Right renal cortex interstitium (tissue), 3 donors: ENCODE measurements at places on chromosomes 6 and 20.

DNA sequence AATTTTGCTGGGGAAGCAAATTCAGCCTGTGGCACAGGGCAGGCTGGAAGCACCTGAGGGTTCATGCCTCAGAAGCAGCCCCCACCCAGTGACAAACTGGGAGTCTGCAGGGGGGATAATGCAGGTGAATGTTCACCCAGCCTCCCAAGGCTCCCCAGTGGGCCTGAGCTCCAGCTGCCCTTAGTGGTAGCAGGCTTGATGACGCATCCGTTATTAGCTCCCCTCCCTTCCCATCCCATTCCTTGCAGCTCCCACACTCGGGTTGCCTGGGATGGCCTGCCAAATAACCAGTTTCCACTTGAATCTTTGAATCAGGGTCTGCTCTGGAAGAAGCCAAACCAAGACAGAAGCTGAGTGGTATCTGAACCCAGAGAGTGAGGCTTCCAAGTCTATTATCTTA, 15.8 kb downstream of the KCNK15 start:
- no peak for DNase-seq

DNA sequence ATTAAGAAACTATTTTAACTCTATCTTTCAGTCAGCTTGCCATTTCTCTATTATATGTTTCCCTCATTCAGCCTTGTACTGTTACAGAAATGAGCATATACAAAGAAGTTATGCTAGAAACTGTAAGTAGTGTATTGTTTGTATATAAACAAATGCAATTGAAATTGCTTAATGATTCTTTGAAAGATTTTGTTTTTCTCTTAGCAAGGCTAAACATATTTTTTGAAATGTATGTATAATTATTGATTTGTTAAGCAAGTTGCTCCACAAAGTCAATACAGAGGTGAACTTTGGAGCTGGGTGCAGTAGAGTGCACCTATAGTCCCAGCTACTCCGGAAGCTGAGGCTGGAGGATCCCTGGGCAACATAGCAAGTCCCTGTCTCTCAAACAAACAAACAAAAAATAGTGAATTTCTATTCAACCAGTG, 253.6 kb downstream of the RNGTT start:
- no peak for DNase-seq

DNA sequence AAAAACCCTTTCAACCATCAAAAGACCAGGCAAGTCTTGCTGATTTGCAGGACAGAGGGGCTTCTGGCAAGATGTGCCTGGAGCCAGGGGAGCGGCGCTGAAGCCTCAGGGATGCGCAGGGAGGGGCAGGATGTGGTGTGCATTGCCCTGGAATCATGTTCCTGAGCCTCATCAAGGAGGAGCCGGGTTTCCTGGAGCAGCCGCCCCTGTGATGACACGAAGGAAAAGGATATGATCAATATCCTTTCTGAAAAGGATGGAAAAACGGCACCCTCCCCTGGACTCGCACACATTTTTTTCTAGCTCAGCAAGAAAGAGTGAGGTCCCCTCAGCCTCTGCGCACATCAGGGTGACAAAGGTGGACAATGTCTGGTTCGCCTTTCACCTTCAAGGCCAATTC, 173.1 kb upstream of the SSTR4 start:
- DNase-seq = peak; percentile 4

- no peak for DNase-seq
Measured at GRCh38 chr6:133999305-133999704, 46.3 kb downstream of the TBPL1 start.

DNA sequence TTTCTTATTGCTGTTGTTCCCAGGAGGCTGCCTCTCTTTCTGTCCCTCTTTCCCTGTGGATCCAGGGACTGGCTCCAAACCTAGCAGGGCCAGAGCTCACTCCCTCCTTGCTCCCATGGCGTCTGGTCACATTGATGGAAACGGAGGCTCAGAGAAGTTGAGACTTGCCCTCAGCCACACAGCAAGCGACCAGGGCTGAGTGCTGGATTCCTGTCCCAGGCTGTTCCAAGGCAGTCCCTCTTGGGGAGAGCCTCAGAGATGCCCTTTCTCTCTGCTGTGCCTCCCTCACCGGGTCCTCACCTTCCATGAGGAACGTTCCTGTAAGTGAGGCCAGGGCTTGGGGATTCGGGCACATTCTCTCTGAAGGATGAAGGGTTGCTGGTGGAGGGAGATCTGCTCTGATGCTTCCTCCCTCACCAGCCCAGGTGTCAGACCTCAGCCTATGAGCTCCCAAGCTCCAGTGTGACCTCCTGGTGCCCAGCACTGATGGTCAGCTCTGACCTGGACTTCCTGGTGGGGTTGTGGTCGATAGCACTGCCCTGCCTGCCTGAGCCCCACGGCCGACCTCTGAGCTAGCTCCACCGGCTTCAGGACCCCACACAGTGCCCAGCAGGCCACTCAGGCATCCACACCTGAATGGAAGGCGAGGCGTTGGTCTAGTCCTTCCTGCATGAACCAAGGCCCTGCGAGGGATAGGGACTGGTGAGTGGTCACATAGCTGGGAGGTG, 26.8 kb downstream of the SUN5 start:
- DNase-seq = no peak
